ENCODE measurements at places on chromosomes 7 and 10.

- DNase-seq, result no peak
Measured at GRCh38 chr7:49635800-49636199, 137.6 kb upstream of the VWC2 start.

GRCh38 chr7:131848033-131848432, 291.6 kb upstream of the PODXL start:
- no peak for DNase-seq

GRCh38 chr10:106919871-106920282, 244.6 kb downstream of the SORCS1 start:
- DNase-seq, result no peak

DNA sequence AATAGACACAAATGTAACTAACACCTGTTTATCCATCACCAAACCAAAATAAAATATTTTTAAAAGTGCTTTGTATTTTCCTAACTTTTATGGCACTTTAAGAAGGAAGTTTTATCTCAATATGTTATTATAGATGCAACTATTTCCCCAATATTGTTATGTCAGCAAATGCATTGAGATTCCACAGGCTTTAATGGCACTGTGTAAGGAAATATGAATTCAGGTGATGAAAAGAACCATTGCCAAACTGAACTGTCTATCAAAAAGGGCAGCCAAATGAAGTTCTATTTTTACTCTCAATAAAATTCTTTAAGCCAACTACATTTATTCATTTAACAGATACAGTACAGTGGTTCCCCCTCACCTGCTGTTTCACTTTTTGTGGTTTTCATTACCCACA, 67.2 kb upstream of the OIT3 start:
- DNase-seq, result no peak

- no peak for DNase-seq
Measured at GRCh38 chr7:129367349-129367699, 66.9 kb upstream of the STRIP2 start.

- no peak for DNase-seq
Measured at GRCh38 chr7:88185650-88186049, 34.2 kb downstream of the SRI start.

GRCh38 chr10:75111907-75112679, 637 bp downstream of the SAMD8 start:
- DNase-seq, result peak; percentile 54

Data from stimulated activated naive CD8-positive, alpha-beta T cell treated with anti-CD3 and anti-CD28 coated beads, Interleukin-15, Interleukin-2, amounts not matched to agents 100 U/mL and 50 U/mL, for 24 hours (primary cell).